ENCODE measurements at places on chromosomes 4 and X. TPM values are rescaled to one million over a fixed set of nuclear protein-coding genes. Genes with fewer than 3 reads are reported as not detected.

The TGIF2LX gene
- not detected for total RNA-seq

GRCh38 chr4:157246964-157247363, 26.4 kb downstream of the GRIA2 start:
- DNase-seq: no peak

GRCh38 chr4:68655764-68656444, 14.5 kb downstream of the UGT2B15 start:
- no peak for DNase-seq

GRCh38 chrX:70774223-70774622, 134.3 kb downstream of the TEX11 start:
- no peak for DNase-seq

GRCh38 chr4:17624821-17625220, 10.4 kb downstream of the MED28 start:
- no peak for DNase-seq

DNA sequence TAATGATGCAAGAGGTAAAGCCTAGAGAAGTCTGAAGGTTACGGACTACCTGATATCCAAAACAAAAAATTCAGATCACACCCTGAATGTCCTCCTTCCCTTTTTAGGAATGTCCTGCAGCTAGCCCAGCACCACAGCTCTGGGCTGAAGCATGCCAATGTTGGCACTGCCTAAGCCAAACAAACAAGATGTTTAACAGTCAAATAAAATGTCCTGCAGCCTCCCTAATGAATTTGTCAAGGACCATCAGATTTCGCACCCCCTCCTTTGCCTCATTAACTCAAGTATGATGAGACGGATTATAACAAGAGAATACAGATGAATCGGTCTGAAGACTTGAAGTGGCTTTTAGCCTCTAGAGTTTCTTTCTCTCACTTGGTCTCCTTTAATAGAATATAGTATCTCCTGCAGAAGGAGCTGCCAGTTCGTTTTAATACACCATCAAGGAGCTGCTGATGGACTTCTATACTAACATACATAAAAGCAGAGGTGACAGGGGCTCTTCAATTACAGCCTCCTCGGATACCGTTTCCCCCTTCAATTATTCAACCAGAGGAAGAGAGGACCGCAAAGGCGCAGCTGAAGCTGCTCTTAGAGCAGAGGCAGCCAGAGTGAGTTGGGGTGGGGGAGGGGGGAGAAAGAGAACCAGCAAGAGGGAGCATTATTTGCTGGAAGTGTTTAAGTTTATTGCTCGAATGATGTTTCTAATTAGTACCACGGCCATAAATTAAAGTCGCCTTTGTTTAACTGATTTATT, 3.0 kb upstream of the MAB21L2 start:
- no peak for DNase-seq

The UVSSA gene
- 4.4 TPM for total RNA-seq

DNA sequence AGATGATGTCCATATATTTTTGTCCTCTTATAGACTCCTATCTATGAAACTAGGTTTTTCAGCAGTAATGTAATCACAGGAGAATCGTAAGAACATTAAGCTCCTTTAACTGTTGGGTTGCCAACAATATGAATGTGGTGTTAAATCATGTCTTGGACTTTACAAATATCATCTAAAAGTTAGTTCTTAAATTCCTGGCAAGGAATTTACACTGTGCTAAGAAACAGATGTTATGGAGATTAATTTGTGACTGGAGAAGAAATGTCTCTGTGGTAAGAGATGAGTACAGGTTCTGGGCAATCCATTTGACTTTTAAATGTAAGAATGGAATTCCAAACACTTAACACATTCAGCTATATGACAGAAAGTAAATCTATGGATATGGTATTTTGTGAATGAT, 34.6 kb downstream of the CNKSR2 start:
- DNase-seq: no peak

- DNase-seq: no peak
Observed at GRCh38 chr4:17805580-17806155, 4.9 kb downstream of the DCAF16 start.

GRCh38 chrX:17525266-17525665, 150.3 kb downstream of the NHS start:
- no peak for DNase-seq

The RPL10 gene
- 1,667 TPM for total RNA-seq

DNA sequence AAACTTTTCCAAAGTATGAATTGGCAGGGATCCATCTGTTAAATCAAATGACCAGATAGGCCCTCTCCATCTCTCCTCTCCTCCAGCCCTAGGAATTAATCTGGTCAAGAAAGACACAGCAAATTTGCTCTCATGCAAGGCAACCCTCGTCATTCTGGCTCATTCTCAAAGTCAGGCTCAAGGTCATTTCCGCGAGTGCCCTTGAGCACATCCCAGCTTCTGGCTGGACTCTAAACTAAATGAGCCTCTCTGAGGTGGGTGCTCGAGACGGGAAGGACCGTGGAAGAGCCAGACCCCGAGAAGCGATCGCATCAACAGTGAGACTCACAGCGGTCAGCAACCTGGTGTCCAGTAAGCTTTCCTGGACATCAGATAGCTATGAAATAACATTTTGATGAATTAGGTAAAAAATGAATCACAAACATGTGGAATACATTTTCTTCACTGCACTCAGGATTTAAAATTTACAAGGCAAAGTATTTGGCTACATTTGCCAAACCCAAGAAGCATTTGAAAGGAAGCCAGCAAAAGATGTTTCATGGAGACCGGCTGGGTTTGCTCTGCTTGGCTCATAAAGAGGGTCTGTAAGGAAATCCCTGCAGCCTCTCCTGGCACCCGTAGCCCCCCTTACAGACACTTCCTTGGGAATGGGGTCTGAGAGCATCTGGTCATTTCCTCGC, 121.0 kb downstream of the ENPP6 start:
- DNase-seq: no peak

DNA sequence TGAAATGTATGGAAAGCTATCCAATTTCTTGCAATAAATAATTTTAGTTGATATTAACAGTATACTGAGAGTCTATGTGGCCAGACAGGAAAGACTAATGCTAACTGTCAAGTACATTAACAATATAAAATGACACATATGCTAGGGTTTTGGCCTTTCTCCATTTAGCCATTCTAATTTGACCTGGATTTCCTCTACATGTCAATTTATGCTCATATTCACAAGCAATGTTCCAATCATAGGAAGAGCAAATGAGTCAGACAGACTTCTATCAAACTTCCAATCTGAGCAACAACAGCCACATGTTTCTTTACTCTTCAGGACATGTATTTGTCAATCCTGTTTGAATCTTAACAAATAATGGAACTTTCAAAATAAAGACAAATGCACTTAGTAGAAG, 53.6 kb downstream of the CORIN start:
- DNase-seq: no peak

- no peak for DNase-seq
Observed at GRCh38 chr4:44738615-44739014, 12.3 kb upstream of the GNPDA2 start.

Measured in right atrium auricular region (tissue), 2 donors.